Fibroblast of skin of scalp (primary cell): ENCODE measurements at places on chromosomes 2 and 18.
A peak's percentile ranks its signal among the peaks of the same experiment; 100 is the strongest.

DNA sequence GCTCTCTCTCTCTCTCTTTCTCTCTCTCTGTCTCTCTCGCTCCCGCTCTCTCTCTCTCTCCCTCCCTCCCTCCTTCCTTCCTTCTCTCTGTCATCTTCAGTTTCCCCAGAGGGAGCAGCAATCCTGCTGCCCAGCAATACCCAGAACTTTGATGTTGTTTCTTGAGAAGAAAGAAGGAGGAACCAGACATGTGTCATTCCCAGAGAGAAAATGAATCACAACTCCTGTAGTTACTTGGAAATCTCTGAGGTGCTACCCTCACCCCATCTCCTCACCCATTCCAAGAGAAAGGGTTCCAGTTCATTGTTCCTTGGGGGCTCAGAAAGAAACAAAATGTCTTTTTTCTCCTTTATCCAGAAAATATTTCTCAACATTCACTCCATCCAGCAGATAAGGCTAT is 449.1 kb downstream of the TNS1 start:
- peak; percentile 48 for DNase-seq

GRCh38 chr2:172869861-172870260 is 134.2 kb downstream of the RAPGEF4 start:
- no peak for DNase-seq

DNA sequence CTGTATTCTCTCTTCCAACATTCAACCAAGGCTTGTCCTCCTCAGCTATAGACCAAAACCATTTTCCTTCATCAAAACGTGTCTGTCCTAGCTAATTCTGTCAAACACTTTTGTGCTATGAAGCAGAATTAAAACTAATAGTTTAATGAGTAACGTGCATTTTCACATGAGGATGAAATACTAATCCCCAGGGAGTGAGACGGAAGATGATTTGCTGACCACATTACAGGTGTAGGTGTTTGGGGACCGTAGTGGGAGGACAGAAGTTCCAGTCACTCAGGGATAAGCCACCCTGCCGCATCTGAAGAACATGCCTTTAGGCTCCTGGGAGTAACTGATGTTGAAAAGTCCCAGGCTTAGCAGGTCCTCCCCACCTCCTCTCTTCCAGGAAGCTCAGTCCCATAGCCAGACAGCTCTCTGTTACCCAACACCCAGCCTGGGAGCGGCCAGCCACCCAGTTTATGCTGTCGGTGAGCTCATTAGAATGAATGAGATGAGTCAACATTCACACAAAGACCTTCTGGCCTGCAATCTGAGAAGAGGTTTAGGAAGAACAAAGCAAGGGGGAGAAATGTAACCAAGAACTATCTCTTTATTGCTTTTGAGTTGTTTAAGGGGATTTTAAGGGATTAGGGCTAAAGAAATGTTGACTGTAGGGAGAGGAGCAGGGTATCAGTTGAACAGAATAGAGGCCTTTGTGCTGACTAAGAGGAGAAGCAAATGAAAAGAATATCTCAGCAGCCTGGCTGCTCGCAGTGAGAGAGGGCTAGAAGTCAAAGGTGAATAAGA is 122.5 kb downstream of the FOXI3 start:
- no peak for DNase-seq

- peak; percentile 91 for DNase-seq
These were observed at the start of gene GCC2 for GRCh38 chr2:108448678-108449409. TSS of gene GCC2 (plus strand) at chr2:108449206. CDS start at chr2:108449275, 69 bp downstream.

DNA sequence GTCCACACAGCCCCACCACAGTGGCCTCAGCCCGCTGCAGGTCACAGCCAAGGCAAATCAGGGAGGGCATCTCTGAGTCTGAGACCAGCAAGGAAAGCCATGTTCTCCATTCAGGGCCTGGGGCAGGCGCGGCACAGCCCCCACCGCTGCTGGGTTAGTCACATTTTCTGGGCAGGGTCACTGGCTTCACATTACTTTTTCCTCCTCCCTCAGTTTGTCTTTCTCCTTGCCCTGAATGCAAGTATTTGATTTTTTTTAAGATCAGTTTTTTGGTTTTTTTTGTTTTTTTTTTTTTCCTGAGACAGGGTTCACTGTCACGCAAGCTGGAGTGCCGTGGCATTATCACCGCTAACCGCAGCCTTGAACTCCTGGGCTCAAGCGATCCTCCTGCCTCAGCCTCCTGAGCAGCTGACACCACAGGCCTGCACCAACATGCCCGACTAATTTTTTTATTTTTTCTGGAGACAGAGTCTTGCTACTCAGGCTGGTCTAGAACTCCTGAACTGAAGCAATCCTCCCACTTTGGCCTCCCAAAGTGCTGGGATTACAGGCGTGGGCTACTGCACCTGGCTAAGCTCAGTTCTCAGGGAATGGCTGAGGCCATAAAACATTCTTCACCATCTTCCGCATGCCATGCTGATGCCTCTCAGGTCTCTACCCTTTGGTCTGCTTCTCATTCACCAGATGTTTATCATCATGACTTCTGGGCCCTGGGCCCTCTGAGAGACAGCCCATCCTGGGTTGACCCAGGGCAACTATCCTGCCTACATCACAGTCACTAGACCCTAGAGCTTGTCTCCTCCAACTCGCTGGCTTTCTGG is 628 bp upstream of the CAPG start:
- no peak for DNase-seq

GRCh38 chr2:54609647-54610046 is 113.8 kb upstream of the EML6 start:
- DNase-seq = no peak
